ENCODE measurements at places on chromosomes 16 and 17. TPM values are rescaled to one million over a fixed set of nuclear protein-coding genes. Genes with fewer than 3 reads are reported as not detected.

The KRTAP9-8 gene
- not detected for total RNA-seq

GRCh38 chr17:12388226-12388625 is 277.5 kb upstream of the MYOCD start:
- DNase-seq, result no peak

DNA sequence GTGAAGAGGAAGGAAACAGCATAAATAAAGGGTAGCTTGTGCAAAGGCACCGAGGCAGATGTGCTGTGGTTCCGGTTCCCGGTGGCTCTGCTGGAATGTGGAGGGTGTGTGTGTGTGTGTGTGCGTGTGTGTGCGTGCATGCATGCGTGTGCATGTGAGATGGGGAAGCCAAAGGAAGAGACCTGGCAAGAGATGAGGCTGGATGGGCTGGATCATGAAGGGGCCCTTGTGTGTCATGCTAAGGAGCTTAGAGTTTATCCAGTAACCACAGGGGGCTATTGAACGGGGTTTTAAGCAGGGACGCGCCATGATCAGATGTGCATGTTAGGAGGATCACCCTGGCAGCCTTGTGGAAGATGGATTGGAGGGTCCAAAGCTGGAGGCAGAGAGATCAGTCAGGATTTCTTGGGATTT is 8.3 kb downstream of the WSCD1 start:
- DNase-seq, result no peak

DNA sequence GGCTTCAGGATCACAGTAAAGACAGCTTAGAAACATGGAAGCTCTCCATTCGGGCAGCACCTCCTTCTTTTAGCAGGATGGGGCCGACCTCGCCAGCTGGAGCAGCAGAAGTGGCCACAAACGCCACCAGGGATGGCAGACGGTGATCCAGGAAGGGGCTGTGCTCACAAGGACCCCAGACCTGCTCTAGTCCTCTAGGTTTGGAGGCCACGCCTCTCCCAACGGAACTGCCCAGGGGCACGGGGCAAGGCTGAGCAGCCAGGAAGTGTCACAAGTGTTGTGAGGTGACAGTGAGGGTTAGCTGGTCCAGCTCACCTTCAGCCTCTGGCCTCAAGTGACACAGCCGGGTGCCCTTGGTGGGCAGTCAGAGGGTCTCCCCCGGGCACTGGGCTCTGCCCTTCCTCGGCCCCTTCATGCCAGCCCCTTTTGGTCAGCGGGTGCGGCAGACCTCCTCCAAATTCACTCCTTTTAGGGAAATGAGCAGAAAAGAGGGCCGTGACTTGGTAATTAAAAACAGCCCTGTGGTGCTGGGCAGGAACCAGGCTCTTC is 20.4 kb downstream of the CEP295NL start:
- no peak for DNase-seq

DNA sequence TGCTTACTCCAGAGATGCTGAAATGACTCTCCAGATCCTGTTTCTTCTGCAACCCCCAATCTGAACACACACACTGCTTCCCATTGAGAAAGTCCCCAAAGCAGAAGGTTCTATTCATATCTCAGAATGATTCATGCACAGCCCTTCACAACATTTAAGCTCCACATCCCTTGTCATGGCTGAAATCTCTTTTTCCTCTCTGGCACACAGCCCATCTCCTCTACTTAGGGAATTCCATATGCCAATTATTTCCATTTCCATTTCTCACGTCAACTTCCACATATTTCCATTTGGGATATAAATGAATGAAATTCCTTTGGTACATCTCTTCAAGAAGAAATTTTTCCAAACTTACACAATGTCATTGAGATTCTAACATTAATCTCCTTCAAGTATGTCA is 119.6 kb downstream of the CDH11 start:
- DNase-seq, result peak; percentile 57

DNA sequence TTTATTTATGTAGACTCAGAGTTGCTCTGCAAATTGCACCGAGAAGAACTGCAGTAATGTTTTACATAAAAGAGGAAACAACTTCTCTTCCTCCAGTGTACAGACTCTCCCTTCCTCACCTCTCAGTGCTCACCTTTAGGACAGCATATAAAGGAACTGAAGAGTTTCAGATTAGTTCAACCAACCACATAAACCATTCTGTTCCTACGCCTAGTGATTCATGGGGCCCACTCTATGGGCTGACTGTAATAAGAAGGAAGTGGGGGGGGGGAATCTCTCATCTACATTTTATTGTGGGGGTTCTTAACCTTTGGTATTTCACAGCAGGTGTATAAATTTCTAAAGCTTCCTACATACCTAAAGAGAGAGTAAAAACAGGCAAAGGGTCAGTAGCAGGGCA is 18.3 kb downstream of the ZSWIM7 start:
- DNase-seq, result no peak
